ENCODE measurements at places on chromosomes 11 and 22.

DNA sequence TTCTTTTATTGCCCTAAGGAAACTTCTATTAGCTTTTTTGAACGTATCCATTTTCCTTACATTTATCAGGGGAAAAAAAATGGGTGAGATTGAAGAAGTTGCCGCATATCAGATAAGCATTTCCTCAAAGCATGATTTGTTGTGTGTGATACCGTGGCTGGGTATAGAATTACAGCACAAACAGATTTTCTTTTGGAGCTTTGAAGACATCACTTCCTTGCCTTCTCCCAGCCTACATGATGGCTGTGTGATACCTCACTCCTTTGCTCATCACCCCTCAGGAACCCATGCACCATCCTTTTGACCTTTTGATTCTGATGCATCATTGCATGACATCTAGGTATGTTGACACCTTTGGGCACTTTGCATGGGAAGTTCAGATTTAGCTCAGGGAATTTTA is 1155.3 kb downstream of the BRD1 start:
- DNase-seq: no peak

GRCh38 chr11:134438542-134439537 is 26.8 kb upstream of the B3GAT1 start:
- no peak for DNase-seq

DNA sequence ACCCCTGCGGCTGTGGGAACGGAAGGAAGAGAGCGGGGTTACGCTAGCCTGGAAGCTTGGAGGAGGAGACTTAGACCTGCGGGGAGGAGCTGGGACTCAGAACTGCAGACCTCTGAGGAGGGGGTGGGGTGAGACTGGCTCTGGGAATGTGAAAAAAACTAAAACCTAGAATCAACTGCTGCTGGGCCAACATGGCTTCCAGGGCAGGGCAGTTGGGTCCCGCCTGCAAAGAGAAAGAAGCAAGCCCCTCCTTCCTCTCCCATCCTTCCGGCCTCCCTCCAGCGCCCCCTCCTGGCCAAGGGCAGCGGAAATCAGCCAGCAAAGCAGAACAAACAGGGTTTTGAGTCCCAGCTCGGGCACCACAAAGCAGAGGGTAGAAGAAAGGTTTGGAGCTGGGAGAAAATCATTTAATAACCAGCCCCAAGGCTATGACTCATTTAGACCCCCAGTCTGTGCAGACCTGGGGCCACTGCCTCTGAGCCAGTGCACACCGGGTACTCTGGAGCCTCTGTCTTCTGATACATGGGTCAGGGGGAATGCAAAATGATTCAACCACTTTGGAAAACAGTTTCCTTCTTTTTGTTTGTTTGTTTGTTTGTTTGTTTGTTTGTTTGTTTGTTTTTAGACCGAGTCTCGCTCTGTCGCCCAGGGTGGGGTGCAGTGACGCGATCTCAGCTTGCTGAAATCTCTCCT is 7.3 kb upstream of the NCF4 start:
- peak; percentile 96 for DNase-seq

DNA sequence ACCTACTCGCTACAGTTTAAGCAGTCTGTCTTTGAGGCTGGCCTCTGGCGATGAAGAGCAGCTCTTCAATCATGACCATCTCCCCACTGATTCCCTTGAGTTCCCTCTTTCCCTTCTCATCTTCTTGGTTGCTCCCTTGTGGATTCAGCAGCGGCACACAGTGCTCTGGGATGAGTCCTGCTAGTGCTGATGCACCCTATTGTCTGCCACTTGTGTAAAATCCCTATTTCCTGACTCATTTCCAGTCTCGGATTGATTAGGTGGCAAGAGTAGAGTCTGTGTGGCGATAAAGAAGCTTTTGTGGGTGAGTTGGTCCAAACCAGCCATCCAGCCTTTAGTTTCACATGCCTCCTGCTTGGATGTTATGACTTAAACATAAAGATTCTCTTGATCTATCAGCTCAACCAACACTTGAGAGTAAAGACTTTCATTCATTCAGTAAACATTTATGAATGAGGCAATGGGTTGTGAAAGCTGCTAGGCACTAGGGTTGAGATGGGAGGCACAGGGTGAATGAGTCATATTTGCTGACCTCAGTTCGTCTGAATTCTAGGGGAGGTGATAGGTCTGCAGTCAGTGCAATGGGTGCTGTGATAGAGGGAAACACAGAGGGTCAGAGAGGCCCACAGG is 219.4 kb upstream of the RAG2 start:
- DNase-seq: no peak

DNA sequence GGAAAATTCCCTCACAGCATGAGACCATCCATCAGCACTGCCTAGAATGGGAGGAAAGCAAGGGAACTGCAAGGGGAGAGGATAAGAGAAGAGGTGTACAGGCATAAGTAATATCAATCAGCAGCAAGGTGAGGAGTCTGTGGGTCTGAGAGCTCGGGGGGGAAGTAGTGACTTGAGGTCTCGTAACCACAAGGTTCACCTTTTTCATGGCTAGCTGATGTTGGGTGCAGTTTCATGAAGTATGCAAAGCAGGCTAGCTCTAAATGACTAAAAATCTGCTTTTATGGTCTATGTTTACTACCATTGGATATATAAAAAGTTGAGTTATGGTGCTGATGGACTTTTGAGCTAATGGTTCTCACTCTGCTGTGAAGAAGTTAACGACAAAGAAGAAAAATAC is 35.8 kb downstream of the OR4C6 start:
- DNase-seq: no peak

- no peak for DNase-seq
Observed at GRCh38 chr11:114124601-114125144, 65.2 kb downstream of the ZBTB16 start.

- DNase-seq: no peak
Observed at GRCh38 chr11:61639816-61640443, 40.3 kb upstream of the DAGLA start.

Data from hematopoietic multipotent progenitor cell (in vitro differentiated cells).